ENCODE measurements at places on chromosomes 1 and 21. TPM values are rescaled to one million over a fixed set of nuclear protein-coding genes. Genes with fewer than 3 reads are reported as not detected.

FAAP20 gene
- 113 TPM for polyA plus RNA-seq

SLC2A1 gene
- 18.3 TPM for polyA plus RNA-seq

CDK18 gene
- polyA plus RNA-seq: 5.5 TPM

DNA sequence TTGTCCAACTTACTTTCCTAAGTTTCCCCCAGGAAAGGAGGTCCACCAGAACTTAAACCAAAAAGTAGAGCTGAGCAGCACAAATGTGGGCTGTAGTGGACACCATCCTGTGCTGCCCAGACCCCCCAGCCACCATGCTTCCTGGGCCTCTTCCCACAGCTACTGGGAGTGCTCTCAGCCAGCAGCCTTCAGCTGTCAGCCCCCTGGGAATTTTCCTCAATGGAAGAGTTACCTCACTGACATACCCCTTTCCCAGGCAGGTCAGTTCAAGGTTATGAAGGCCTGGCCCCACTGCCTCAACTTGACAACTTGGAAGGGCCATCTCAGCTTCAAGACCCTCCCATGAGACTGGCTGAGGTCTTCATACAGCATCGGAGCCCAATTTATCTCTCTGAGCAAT lies 47.7 kb downstream of the CDCP2 start:
- no peak for DNase-seq

DNA sequence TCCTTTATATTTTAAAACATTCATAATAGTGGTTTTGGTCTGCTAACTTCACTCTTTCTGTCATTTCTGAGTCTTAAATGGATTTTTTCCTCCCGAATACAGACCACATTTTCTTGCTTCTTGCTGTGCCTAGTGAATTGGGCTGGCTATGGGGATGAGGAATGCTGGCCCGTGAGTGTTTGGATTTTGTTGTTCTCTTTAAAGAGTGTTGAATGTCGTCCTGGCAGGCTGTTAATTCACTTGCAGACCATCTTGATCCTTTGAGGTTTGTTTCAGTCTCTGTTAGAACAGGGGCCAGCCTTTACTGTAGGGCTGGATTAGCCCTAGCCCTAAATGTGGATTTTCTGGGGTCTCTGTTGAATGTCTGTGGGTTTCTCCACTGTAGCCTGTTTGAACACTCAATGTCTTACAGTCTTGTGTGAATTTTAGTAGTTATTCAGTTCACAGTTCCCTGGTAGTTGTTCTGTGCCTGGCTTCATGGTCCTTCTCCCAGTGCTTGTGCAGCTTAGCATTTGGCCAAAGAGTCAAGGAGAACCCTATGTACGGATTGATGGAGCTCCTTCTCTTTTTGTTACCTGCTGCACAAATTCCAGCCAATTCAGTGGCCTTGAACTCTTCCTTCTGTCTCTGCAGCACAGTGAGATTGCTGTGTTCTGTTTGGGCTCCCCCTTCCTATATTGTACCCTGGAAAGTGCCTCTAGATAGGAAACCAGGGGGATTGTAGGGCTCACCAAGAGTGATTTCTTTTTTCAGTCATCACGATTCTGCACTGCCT lies 95.7 kb downstream of the DYRK1A start:
- DNase-seq: no peak

DNA sequence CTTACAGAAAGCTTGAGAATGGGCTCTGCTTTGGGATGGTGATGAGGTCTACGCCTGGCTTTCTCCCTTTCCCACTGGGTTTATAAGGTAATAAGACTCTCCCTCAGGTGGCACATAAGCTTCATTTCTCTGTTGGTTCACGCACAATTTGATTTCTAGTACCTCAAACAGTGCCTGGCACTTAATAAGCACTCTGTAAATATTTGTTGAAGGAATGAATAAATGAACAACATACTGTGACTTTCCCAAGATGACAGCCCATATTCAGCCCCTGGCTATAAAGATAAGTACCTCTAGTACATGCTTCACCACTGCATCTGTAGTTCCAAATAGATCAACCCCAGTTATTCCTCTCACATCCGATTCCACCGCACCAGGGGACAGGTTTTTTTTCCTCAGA lies 17.8 kb downstream of the COPA start:
- DNase-seq: no peak

DNA sequence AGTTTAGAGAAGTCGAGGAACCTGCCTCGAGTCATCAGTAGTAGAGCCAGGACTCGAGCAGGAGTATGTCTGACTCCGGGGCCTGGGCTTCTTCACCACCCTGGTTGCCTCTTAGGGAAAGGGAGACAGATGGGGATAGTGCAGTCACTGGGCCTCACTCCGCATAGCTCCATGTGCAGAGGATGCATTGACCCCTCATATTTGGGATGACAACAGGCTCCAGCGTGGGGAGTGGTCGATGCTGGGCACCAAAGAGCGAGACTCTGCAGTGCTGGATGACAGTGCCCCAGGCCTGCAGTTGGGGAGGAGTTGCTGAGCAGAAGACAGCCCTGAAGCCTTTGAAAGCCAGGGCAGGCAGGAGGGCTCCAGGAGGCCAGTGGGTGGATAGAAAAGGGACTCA lies 20.8 kb upstream of the TENT5C start:
- no peak for DNase-seq

DNA sequence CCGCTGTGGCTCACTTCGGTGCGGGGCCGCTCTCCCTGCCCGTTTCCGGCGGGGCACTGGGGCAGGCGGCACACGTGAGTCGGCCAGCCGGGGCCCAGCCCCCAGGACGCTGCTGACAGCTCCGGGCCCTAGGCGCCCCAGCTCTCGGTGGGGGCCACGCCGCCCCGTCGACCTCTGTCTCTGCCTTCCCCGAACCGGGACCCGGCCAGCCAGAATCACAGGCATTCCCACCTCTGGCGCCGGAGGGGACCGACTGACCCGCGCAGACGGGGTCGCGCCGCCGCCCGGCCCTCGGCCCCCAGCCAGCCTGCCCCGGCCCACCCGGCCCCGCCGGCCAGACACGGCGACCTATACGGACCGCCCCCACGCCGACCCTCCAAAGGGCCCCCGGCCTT lies 755 bp downstream of the SCMH1 start:
- peak; percentile 92 for DNase-seq

DNA sequence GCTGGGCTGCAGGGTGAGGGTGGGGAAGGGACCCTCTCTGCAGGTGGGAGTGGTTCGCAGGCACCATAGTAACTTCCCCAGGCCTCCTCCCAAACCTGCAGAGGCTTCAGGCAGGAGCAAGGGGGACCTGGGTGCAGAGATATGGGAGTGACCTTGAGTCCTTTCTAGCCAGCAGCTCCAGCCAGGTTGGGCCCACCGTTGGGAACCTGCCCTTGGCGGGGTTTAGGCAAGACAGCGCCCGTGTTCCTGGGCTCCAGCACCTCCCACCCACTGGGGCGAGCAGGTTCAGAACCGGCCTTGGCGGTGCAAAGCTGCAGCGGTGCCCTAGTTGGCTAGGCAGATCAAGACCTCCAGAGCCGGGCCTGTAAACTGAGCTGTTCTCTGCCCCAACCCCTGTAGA lies 2.2 kb upstream of the PRDM16 start:
- peak; percentile 59 for DNase-seq

DNA sequence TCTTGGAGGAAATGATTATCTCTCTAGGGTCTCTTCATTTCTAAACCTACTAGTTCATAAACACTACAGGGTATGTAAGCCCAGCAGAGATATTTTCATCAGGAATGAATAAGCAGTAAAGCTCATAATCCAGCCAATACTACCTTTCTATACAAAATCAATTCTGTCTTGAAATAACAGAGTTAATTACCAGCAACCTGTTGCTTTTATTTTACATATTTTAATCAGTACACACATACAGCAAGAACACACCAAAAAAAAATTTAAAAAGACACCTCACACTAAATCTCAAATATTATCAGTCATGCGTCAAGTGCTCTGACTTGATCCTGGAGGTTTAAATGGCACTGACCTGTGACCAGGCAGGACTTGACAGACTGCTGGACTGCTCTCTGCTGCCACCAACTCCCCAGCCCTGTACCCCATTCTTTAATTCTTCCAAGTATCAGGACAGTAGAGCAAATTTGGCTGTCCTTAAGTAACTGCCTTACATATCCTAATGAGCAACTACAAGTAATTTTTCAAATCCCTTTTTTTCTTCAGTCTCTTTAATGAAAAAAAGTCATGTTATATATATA lies 98.5 kb downstream of the CDC42BPA start:
- no peak for DNase-seq

GRCh38 chr1:59128239-59128736 lies 168.6 kb upstream of the FGGY start:
- DNase-seq: no peak

- DNase-seq: no peak
These were observed 93.5 kb upstream of the SIM2 start for GRCh38 chr21:36605426-36605825.

DNA sequence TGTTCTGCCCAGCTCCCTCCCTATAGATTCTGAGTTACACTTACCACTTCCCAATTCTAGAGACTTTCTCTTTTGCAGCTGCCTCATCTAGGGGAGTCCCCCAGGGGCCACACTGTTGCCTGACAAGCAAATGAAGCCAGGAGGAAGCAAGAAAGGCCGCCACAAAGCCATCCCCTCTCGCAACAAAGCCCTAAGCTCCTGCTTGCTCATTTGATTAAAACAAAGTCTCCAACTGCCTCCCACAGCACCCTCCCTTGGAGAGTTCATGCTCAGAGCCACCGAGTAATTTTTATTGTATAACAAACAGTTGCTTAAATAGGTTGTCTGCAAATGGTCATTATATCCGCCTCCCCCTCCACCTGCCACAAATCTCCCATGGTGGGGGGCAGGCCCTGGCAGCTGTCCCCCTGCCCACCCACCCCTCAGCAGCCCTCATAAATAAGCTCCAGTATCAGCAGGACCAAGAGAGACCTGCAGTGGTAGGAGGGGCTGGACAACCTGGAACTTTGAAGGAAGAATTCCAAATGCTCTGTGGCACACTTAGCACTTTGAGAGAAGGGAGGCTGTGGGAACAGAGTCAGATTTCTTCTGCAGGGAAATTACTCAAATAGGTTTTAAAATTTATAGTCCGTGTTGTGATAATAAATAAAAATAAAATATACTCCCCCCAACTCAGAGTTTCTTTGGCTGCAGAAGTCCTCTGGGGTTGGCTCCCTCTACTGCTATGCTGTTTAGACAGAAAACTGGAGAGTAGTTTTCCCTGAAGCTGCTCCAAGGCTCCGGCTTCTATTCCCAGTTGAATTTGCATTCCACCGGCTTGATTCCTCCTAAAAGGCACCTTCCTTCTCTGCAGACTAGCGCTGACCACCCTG lies 237.5 kb downstream of the TTLL7 start:
- DNase-seq: peak; percentile 84

DNA sequence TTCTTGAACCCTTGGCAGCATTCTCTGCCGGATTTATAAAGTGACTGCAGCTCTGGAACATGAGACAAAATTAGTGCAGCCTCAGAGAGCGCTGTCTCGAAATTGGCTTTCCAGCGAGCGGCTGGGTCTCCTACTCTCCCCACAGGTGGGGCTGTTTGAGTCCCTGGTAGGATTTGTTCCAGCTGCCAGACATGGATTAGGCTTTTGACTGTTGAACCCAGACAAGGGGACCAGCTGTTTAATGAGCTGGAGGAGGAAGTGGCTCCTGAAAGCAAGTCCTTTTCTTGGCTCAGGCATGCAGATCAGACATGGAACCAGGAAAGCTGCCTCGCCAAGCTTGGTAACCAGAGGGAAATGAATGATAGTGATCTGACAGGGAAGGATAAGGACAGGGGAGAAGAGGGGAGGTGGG lies 69.6 kb downstream of the UBIAD1 start:
- DNase-seq: no peak

DNA sequence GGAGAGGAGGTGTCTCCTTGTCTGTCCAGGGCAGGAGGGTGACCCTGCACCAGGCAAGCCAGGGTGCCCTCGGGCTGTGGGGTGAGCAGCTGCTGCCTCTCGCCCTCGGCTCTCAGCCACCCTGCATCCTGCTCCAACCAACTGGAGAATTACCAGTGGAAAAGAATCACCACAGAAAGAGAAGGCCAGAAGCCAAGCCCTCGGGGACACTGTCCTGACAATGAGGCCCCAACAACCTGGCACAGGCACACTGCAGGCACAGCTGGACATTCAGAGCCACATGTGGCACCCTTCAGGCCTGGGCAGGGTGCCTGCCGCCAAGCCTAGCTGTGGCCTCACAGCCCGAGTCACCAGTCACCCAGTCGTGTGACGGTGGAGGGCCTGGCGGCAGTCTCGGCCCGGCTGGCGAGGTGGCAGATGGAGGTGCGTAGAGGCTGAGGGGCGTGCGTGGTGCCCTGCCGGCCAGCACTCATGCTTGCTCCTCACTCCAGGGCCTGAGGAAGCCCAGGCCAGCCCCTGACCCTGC lies 12.0 kb downstream of the MEGF6 start:
- DNase-seq: no peak

- DNase-seq: no peak
These were observed 20.7 kb upstream of the GNG4 start for GRCh38 chr1:235670157-235670776.

DNA sequence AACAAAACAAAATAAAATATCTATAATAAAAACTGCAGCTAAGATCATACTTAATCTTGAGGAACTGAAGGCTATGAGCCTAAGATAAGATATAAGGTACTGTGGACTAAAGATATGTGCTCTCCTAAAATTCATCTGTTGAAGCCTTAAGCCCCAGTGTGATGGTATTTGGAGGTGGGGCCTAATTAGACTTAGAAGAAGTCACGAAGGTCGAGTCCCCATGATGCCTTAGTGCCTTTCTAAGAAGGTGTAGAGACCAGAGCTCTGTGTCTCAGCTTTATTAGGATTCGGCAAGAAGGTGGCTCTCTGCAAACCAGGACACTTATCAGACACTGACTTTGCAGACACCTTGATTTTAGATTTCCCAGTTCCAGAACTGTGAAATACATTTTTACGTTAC lies 622.0 kb upstream of the BRINP3 start:
- no peak for DNase-seq

GRCh38 chr1:76840278-76840677 lies 27.0 kb upstream of the ST6GALNAC5 start:
- DNase-seq: no peak

DNA sequence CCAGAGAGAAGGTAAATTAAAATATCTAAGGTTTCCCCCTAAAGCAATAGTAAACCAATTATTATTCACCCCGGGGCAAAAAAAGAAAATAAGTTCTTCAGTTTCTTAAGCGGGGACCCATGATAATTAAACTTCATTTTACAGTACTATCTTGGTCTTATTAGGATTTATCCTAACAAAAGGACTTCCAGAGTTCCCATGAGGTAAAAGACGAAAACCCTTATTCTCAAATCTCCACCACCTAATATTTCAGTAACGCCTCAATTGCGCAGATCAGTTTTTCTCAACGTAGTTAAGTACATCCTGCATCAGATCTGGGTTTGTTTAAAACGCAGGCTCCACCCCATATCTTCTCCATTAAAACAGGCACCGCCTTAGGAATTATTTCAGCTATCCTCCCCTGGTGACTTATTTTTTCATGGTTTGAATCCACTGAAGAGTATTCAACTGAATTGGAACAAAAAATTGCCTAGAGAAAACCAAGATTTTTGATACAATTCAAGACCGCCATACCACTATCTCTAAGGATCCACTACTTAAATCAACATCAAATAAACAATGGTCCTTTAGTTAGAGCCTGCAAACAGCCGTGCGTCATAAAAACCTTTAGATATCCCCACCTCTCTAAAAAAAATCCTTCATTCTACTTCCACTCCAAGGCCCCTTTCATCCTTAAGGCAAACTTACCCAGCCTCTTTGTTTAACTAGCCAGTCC lies 1.7 kb downstream of the MCL1 start:
- DNase-seq: no peak

- DNase-seq: no peak
These were observed 43.4 kb downstream of the RPRD2 start for GRCh38 chr1:150407330-150407729.

Data from spleen (tissue), 13 donors.